ENCODE measurements at places on chromosomes 2 and 18.

DNA sequence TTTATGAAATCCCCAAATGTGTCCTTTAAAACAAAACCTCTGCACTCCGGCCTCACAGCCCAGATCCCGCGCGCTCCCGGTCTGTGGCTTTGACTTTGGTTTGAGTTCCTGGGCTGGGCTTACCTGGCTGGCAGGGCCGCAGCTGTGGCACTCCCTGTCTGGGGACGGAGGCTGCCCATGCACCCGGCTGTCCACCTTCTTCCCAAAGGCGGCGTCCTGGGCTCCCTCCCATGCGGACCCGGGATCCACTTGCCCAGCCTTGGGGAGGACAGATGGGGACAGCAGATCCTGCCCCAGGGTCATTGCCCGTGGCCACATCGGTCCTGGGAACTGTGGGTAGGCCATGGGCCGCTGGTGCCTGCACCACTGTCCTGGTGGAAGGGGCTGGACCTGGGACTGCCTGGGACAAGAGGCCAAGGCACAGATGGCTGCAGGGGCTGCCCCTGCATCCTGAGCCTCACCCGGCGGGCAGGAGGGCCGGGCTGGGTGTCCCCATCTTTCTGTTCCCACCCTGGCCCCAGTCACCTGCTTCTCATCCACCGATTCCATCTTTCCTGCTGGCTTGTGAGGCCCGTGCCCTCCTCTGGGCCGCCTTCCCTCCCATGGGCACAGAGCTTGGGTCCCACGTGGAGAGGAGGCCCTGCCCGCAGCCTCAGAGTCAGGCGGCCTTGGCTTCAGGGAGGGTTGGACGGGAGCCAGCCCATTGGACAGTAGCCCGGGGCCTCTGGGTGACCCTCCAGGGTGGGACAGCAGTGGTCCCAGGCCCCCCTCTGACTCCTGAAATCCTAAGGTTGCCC, 27.7 kb downstream of the NFATC1 start:
- DNase-seq = no peak

GRCh38 chr2:201754717-201755415, 25.9 kb downstream of the ALS2 start:
- no peak for DNase-seq

- DNase-seq = no peak
These were observed 27.9 kb downstream of the FABP1 start for GRCh38 chr2:88099798-88100488.

- DNase-seq = no peak
These were observed 11.3 kb downstream of the MALT1 start for GRCh38 chr18:58682429-58683069.

DNA sequence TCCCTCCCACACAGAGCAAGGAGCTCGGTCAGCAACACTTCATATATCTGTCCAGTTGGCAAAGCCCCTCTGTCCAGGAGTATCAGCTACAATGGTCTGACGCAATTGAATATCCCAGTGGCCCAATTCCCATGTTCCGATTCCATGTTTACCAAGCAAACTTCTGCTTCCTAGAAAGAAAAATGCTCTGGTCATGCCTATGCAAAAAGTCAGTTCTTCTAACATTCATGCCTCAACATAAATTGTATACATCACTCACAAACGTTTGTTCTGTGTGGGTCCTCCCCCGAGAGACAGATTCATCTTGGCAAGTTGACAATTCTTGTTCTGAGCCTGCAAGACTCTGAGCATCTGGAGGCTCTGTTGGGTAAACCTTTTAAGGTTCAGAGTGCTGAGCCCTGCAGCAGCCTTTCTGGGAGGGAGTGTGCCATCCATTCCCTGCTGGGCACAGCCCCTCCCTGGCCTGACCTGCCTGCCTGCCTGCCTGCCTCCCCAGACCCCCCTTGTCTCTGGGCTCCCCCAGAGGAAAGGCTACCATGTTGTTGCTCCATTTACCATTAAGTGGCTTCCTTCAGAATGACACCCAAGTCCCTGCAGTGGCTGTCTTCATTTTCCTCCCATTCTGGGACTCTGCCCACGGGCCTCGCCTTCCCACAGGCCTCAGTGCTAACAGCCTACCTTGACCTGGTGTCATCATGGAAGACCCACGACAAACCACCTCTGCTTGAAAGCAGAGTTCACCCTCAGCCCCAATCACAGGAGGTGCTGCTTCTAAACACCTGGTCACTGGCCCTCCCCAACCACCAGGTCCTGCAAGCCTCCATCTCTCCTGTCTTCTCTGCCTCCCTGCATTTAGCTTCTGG, 37.6 kb upstream of the TAF1B start:
- DNase-seq = no peak

All from heart left ventricle (tissue), 16 donors.